ENCODE measurements at places on chromosomes 2 and 18. TPM values are rescaled to one million over a fixed set of nuclear protein-coding genes. Genes with fewer than 3 reads are reported as not detected.

Gene TMEM182
- 2.0 TPM for polyA plus RNA-seq

Gene IL36A
- not detected for polyA plus RNA-seq

Gene DCC
- polyA plus RNA-seq = 0.08 TPM

Gene KATNAL2
- polyA plus RNA-seq = 1.8 TPM

Gene TIMM21
- 37.0 TPM for polyA plus RNA-seq

DNA sequence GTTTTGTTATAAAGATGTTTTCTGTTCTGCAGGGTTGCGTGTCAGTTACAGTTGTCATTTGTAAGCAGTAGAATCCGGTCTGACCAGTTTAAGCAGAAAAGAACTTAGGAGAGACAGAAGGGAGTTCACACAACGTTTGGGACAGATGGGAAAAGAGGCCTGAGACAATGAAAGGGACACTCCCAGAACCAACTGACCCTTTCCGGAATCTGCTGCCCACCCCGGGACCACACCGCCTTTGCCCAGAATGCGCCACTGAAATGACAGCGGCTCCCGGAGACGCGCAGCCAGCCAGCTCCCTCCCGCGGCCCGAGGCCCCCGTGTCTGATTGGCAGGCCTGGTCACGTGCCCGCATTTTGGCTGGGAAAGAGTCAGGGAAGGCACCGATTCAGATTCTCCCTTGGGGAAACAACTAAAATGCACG lies 244.6 kb downstream of the BCL2 start:
- DNase-seq = peak; percentile 84

- no peak for DNase-seq
Measured at GRCh38 chr18:54169431-54170403, 54.8 kb downstream of the MBD2 start.

DNA sequence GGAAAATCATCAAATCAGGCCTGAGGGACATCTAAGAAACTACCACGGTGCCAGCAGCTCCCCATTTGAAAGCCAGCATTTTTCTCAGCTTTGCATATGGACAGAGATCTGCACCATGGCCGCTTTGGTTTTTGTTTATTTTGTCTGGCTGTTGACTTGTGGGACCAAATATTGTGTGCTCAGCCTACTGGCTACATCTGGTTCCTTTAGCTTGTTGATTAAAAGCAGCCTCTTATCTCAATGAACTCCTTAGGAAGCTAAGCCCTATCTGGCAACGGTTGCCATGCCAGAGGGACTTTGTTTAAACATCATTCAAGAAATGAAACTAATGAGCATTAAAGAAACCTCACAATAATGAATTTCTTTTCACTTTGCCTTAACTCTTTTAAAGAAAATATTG lies 32.4 kb upstream of the CCDC150 start:
- no peak for DNase-seq

DNA sequence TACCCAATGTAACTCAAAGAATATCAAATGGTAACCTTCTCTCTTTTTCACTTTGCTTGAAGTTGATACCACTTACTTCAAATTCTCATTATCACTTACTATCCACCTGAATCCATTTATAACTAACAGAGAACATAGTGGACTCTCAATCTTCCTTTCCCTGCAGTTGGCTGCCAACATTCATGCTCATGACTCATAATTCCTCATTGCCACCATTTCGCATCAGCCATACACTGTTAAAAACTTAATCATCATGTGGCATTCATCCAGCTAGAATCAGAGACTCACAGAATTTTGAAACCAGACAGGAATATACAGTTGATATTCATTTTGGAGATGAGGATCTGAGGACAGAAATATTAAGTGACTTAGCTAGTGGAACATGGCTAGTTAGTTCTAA lies 56.8 kb downstream of the SLC4A10 start:
- DNase-seq = no peak

GRCh38 chr2:69946351-69947324 lies 14.8 kb downstream of the ASPRV1 start:
- no peak for DNase-seq

DNA sequence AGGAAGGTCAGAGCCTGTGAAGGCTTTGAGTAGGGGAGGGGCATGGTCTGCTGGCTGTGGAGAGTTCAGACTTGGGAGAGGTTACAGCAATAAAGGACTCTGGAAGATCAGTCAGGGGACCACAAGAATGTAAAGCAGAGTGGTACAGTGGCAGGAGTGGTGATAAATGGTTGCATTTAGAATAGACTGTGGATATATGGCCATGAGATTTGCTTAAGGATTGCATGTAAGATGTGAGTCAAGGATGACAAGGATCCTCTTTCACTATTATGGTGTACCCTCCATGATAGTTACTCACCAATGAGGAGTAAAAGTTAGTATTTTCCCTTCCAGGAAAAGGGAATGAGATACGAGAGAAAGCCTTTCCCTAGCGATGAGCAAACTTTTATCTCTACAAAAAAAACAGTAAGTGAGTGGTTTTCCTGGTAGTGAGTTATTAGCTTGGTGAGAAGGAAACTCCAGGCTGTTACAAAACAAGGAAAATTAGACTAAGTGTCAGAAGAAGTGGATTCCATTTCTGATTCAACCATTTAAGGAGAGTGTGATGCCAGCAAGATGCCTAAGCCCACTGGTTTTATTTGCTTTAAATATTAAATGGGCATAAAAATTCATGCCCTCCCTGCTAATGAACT lies 818.0 kb upstream of the ACVR2A start:
- DNase-seq = no peak

DNA sequence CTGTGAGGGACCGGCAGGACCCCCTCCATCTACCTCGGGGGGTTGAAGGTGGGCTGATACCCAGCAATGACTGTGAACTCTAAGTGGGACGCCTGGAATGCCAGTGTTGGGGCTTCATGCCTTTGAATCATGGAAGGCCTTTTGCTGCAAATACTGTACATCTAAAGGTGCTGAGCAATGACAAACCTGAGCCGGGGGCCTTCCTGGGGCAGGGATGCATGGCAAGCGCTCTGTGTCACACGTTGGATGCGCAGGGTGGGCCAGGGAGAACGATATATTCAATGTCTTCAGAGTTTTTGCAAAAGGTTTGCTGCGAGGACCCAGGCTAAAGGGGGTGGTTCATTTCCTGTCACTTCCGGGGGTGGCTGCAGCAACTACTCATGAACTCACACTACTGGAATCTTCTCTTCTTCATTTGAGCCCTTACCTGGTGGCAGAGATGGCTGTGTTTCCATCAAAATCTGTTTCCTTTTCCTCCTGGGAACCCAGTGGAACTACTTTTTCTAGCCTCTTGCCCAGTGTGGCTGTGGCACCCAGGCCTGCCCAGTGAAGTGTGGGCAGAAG lies 24.1 kb upstream of the INHBB start:
- no peak for DNase-seq

DNA sequence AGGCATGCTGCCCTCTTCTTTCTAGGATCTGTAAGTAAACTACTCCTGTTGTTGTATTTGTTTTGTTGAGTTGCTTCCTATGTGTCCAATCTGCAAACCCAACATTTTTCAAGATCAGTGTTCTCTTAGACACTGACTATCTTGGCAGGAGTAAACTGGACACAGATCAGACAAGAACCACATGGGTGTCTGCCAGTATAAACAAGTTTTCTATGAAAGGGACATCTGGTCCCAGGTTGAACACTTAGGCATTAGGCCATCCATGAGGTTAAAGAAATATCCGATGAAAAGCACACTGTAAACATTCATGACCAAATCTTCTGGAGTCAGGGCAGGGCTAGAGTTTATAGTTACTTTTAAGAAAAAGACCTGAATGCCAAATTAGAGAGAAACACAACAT lies 441.8 kb downstream of the NYAP2 start:
- DNase-seq = no peak

- DNase-seq = no peak
Measured at GRCh38 chr2:162261032-162261945, 18.0 kb upstream of the FAP start.

GRCh38 chr2:230170532-230170931 lies 49.3 kb downstream of the SP110 start:
- DNase-seq = no peak

- no peak for DNase-seq
Measured at GRCh38 chr2:85580206-85580605, 2.8 kb downstream of the VAMP8 start.

- DNase-seq = no peak
Measured at GRCh38 chr2:144414324-144414845, 105.5 kb downstream of the ZEB2 start.

DNA sequence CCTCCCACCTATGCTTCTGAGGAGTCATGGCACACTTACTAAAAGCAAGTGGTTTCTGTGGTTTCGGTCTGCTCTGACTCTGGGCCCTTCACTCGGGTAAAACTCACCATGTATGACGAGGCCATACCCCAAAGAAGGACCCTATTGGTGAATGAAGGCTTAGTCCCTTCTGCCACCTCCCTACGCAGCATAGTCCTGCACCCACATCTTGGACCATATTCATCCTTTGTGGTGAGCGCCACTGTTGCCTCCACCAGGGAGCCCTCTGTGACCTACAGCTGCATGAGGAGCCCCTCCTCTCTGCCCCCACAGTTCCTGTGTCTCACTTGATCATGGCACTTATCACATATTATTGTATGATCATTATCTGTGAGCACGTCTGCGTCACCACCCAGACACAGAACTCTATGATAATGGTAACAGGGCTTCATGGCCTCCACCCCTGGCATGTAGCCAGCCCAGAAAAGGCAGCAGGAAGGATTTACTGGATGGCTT lies 113.3 kb downstream of the TFCP2L1 start:
- DNase-seq = no peak

DNA sequence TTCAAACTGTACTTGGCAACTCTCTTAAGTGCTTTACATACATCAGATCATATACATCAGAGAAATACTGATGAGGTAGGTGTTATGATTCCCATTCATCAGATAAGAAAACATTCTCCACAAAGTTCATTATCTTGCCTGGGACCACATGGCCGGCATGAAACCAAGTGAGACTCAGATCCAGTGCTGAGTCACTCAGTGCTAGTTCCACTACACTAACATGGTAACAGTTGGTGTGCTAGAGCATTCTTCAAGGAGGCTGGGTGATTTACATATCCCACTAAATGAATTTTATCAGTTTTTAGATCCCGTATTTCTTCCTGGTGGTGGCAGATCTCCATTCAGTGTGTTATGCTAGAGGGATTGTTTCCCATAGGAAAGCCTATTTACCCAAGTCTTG lies 772.0 kb downstream of the CNTNAP5 start:
- DNase-seq = no peak

DNA sequence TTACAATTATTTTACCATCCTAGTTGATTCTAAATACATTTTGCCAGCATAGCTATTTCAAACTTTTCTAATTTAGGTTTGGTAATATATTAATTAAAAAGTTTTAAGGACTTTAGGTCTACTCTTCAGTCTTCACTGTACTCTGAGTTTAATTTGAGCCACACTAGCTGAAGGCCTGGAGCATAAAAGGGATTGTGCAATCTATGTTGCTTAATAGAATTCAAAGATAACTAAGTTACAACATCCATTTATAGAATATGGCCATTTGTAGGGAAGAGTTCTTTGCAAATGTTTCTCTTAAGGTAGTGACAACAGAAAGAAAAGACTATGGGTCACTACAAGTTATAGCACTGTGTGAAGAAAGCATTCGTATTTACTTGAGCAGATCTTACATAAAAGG lies 702.2 kb upstream of the NRXN1 start:
- DNase-seq = no peak

DNA sequence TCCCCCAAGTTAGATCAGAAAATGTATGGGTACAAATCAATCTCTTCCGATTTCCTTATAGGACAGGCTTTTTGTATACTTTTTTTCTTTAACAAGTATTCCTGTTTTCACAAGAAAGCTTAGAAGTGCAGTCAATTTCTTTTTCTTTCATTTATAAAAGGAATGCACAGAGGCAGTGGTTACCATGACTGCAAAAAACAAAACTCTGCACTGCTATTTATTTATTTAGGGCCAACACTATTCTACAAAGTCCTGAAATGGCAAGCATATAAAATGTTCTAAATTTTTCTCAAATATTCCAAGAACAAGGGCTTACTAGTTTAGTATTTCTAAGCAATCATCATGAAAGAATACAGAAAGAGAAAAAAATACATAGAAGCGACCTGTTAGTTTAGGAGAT lies 22.2 kb downstream of the ATAD2B start:
- DNase-seq = no peak

- no peak for DNase-seq
Measured at GRCh38 chr18:34801774-34802173, 91.7 kb downstream of the DTNA start.

GRCh38 chr2:64773461-64774118 lies 119.9 kb upstream of the SERTAD2 start:
- DNase-seq = no peak

- DNase-seq = no peak
Measured at GRCh38 chr18:35999925-36000324, 27.4 kb downstream of the RMP24 start.

DNA sequence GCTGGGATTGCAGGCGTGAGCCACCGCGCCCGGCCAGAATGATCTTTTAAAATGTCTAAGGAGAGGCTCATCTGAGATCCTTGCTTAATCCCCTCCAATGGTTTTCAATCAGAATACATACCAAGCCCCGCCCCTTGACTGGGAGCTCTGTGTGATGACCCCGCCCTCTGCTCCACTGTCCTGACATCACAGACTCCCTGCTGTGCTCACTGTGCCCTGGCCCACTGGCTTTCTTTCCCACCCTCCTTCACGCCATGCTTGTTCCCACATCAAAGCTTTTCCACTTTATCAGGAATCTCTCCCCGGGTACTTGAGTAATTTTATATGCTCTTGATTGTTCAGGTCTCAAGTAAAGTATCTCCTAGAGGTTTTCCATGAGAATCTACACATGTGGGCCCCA lies 762.3 kb upstream of the ID2 start:
- DNase-seq = no peak

- DNase-seq = no peak
Measured at GRCh38 chr2:23620841-23621341, 235.9 kb downstream of the KLHL29 start.

DNA sequence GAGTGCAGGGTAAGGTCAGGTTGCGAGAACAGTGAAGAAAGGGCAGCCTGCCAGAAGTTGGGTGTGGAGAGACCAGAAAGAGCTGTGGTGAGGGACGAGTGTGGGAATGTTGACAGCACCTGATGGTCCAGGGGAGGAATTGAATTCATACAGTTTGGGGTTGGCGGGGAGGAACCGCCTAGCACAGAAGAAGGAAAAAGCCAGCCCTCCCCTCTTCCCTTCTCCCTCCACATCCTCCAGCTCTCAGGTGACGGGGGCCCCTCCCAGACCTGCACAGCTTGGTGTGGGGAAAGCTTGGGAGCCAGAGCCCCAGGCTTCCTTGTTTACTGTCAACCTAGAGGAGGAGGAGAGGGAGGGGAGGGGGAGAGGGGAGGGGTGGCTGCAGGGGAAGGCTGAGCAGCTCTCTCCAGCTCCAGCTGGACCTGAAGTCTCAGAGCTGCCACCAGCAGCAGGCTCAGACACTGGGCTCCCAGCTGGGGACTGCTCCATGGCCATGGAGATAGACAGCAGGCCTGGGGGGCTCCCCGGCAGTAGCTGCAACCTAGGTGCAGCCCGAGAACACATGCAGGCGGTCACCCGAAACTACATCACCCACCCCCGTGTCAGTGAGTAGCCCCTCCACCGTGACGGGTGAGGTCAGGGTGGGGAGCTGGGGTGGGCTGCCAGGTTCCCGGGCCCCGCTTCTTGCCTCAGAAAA lies at the start of gene ATP6V1B1:
TSS of gene ATP6V1B1 (plus strand) at position 433 of the 697 bp plus-strand sequence. CDS start at position 488, 55 bp downstream.
- DNase-seq = no peak

DNA sequence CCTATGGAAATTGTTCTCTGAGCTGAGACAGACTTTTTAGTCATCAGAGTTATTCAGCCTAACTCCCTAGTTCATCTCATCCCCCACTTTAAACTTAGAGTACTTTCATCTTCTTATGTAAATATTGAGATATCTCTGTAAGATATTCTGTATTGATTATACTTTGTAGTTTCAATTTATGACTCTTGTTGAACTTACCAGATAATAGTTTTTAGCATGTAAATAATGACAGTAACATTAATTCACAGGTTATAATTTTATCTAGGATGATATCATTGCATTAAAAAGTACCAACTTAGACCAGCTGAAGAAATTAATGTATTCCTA lies 14.8 kb upstream of the EIF2AK2 start:
- no peak for DNase-seq
